ENCODE measurements at places on chromosomes 5 and 9.
A peak's percentile ranks its signal among the peaks of the same experiment; 100 is the strongest.

- no peak for DNase-seq
These were observed 1.9 kb upstream of the RNF38 start for GRCh38 chr9:36401897-36402480.

DNA sequence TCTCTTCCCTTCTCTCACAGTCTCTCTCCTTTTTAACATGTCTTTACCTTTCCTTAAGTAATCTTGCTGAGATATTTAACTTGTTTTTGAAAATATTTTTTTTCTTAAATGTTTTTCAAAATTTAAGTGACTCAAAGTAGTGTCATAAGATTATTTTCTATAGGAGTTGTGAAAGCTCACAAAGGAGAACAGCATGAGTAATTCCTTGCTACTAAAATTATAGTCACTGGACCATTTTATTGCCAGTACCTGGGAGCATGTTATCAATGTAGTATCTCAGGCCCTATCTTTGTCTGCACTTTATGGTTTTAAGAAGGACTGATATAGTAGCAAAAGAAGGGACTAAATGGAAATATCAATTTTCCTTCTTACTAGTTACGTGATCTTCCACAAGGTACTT is 181.9 kb downstream of the TMEM232 start:
- no peak for DNase-seq

- no peak for DNase-seq
These were observed 73.3 kb upstream of the ORM1 start for GRCh38 chr9:114249424-114250234.

DNA sequence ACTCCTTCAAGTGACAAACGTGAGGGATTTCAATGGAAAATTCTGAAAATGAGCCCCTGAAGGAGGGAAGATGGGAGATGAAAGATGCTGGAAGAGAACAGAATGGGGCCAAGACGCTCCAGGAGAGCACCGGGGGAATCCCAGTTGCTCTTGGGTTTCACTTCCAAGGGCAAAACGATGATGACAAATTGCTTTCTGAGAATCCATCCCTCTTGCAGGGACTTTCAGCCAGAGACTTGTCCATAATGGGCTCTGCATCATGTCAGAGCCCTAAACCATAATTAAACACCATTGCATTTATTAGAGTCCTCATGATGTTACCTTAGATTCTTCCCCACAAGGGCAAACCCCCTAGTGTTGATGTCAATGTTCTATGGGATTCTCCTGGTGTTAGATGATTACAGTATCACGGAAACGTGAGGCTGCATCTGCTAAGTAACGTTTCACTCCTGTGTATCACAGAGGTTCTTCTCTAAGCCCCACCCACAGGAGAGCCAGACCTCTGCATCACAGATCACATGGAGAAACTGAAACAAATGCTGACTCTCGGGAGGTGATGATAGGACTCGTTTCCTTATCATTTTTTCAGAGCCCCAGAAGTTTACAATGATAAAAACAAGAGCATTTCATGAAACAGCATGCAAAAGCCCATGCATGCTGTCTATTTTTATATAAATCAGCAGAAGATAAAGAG is 114.4 kb downstream of the TENT4A start:
- peak; percentile 14 for DNase-seq

GRCh38 chr5:52751137-52751536 is 36.6 kb upstream of the ITGA1 start:
- no peak for DNase-seq

- no peak for DNase-seq
These were observed 90.5 kb downstream of the SH3TC2 start for GRCh38 chr5:148972396-148972795.

- no peak for DNase-seq
These were observed 39.8 kb downstream of the SLC35D2 start for GRCh38 chr9:96343515-96344360.

DNA sequence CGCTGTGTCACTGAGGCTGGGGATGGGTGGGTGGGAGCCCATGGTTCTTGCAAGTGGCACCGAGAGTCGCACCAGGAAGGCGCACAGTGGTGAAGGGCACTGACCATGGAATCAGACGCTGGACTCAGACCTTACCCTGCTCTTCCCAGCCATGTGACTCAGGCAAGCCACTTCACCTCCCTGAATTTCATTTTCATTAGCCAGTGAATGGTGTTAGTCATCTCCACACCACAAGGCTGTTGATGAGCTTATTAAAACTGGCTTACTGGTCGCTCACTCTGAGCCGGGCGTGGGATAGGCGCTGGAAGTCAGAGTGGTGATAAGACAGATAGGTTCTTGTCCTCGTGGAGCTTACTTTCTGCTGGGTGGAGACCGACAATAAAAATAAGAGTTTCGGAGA is 25.1 kb downstream of the FGF18 start:
- DNase-seq, result no peak

DNA sequence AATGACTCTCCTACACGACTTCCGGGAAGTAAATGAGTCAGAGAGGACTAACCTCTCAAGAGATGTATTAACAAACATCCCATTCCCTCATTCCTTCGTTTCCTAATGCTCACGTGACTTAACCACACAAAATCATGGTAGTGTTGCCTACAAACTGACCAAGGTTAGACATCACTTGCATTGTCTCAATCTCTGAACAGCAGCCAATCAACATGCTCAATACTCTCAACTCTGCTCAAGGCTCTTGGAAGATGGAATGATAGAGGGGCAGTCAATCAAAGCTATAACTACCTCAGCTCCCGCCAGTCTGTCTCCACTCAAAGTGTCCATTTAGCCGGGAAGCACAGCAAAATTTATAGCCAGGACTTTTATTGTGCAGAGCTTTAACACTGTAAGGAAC is 143.8 kb upstream of the PIK3R1 start:
- no peak for DNase-seq

DNA sequence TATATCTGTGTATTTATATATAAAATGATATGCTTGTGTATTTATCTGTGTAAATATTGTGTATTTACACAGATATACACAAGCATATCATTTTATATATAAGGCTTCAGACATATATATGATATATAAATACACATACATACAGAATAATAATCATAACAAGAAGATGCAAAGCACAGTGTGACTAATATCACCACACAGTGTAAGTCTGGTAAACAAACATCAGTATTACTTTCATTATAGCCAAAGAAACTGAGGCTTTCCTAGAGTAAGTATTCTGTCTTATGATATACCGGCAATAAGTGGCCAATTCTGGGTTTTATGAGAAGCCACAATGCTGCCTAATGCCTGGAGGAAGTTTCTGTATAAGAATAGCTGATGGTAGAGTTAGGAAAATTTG is 29.9 kb upstream of the RAPGEF6 start:
- no peak for DNase-seq

- no peak for DNase-seq
These were observed 110.3 kb upstream of the CTSL start for GRCh38 chr9:87615547-87616148.

DNA sequence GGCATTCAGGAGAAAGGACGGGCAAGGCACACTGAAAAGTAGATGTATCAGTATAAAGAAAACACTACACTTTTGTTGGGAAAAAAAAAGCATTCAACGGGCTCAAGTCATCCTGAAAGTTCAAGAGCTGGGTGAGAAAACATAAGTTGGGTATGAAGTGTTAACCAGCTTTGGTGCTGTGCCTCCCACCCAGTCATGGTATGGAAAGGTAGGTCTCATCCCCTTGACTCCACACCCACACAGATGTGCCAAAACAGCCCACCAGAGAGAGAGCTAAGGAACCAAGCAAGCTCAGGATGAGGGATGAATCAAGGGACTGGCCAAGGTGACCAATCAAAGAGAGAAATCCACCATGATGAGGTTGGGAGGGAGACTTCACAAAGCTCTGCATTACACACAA is 54.7 kb downstream of the ESM1 start:
- DNase-seq, result peak; percentile 18

DNA sequence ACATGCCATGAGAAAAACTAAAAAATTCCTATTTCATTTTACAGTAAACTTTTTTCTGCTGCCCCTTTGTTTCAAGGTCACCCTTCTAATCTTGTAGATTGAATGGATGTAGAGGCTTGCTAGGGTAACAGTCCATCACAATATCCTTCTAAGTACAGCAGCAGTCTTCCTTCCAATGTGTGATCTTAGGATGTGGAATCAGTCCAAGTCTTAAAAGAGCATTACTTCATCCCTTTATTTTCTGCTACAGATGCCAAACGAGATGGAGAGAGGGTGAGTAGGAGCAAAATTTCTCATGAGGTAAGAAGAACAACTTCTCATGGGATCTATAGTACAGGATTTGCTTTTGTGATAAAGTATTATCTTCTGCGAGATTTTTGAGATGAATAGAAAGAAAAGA is 704 bp upstream of the IL33 start:
- DNase-seq, result no peak

GRCh38 chr5:78004559-78004958 is 228.4 kb upstream of the TBCA start:
- no peak for DNase-seq

DNA sequence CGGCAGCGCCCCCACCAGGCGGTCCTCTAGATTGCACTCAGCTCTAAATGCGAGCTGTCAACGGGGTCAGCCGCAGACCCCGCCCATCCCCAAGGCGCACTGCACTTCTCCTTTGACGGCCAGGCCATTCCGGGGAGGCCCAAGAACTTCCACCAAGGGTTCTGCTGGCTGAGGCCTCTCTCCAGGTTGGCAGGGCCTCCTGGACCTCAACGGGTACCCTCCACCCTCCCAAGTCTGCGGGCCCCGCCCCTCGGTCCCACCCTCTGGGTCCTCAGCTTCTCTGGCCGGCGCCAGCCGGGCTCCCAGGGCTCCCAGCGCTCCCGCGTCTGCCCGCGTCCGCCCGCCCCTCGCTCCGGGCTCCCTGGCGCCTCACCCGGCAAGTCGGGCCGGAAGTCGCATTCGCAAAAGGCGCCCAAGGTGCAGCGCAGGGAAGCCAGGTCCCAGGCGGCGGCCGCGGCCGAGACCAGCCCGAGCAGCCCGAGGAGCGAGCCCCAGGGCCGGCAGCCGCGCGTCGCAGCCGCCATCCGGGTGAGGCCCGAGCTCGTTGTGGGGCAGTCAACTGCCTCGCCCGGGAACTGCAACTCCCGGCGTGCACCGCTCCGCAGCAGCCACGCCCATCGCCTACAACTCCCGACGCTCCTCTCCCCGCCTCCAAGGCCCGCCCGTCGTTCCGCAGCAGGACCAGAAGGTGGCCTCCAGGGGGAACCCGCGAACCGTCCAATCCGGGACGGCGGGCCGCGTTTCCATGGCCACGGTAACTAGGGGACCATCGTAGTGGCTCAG is at the start of gene TOR2A:
Gene TOR2A (minus strand): TSS at position 548 of the 783 bp plus-strand sequence. CDS start 24 bp downstream, at position 524.
- peak; percentile 99 for DNase-seq

GRCh38 chr5:90932052-90932699 is 373.6 kb downstream of the ADGRV1 start:
- peak; percentile 40 for DNase-seq

GRCh38 chr9:94826644-94827410 is 100.3 kb downstream of the AOPEP start:
- DNase-seq, result no peak

- DNase-seq, result no peak
These were observed 14.6 kb upstream of the RNU6ATAC start for GRCh38 chr9:134178768-134179551.

GRCh38 chr5:180541710-180542109 is 47.5 kb downstream of the CNOT6 start:
- no peak for DNase-seq

DNA sequence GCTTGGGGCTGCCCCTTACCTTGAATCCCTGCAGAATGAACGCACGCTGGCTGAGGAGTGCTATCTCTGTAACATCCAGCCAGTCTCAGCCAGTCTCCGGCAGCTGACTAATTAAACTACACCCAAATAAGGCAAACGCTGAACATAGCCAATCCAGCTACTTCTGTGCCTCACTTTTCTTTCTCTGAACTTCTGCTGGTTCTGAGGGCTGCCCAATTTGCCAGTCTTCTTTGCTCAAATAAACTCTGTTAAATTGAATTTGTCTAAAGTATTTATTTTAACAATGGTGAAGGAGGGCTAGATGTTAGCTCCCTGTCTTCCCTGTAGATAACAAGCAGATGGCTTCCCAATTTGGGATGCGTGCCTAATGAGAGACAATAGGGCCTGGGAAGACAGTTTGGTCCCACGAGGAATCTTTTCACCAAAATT is 154.0 kb upstream of the NFIL3 start:
- no peak for DNase-seq

GRCh38 chr5:169142264-169142970 is 158.5 kb downstream of the SLIT3 start:
- no peak for DNase-seq

GRCh38 chr9:96651626-96652025 is 3.5 kb downstream of the PRXL2C start:
- DNase-seq, result no peak

GRCh38 chr9:108869092-108869725 is 7.1 kb downstream of the ACTL7A start:
- DNase-seq, result no peak

- no peak for DNase-seq
These were observed 556.6 kb downstream of the TLE1 start for GRCh38 chr9:81132796-81133195.

GRCh38 chr9:81076131-81076530 is 613.2 kb downstream of the TLE1 start:
- no peak for DNase-seq

GRCh38 chr5:102554728-102555127 is 55.9 kb upstream of the SLCO6A1 start:
- DNase-seq, result no peak

GRCh38 chr5:127995556-127995955 is 88.0 kb upstream of the SLC12A2 start:
- DNase-seq, result no peak

- no peak for DNase-seq
These were observed 224.5 kb downstream of the DOCK8 start for GRCh38 chr9:438961-439768.

DNA sequence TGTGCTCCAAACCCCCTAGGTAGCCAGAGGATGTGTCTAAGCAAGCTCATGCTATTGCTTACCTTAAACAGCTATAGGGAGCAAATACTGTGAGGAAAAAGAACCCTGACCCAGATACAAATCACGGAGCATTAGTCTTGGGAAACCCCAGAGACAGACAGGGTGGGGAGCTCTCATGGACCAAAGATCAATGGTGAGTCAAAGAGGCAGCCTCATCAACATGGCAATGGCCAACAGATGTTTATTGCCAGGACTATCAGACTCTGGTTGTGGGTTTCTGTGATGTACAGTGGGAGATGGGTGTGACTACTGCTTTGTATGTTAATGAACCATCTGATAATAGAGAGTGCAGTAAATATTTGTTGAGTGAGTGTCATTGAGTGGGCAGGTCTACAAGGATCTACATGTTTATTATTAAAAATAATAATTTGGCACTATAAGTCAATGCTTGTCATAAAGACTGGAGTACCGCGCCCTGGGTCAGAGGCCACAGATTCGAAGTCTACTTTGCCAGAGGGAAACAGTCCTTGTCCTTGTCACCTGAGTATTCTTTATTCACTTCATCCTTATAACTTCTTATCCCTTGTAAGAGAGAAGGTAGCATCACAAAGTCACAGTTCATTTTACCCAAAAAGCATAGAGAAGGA is 56.5 kb upstream of the RAI14 start:
- DNase-seq, result no peak
